ENCODE measurements at places on chromosomes 6 and 20.

DNA sequence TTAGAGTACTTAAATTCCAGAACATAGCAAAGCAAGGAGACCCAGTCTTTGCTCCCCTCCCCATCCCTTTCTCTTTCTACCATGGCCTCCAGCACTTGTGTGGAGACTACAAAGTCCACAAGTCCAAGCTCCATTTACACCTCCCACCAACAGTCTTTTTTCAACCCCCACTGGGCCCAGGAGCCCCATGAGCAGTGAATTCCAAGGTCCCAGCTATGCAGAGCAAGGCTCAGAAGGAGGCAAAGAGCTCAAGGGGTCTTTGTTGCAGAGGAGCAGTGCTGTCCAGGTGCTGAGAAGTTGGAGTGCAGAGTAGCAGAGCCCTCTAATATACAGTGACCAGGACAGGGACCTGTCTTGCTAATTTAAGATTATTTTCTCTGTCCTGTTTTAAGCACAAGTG lies 9.0 kb downstream of the PAK5 start:
- DNase-seq, result no peak

DNA sequence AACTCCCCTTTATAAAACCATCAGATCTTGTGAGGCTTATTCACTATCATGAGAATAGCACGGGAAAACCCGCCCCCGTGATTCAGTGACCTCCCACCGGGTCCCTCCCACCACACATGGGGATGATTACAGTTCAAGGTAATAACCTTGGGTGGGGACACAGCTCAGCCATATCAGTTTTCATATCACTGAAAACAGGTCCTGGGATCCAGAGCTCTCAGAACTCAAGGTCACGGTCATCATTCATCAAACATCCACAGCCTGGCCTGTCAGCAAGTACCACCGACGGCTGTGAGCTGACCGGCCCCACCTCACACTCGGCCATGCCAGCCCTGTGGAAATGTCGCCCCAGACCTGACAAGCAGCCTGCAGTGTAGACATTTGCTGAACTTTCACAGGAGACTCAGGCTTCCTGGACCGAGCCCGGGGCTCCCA lies 14.1 kb upstream of the FRMD1 start:
- DNase-seq, result no peak

DNA sequence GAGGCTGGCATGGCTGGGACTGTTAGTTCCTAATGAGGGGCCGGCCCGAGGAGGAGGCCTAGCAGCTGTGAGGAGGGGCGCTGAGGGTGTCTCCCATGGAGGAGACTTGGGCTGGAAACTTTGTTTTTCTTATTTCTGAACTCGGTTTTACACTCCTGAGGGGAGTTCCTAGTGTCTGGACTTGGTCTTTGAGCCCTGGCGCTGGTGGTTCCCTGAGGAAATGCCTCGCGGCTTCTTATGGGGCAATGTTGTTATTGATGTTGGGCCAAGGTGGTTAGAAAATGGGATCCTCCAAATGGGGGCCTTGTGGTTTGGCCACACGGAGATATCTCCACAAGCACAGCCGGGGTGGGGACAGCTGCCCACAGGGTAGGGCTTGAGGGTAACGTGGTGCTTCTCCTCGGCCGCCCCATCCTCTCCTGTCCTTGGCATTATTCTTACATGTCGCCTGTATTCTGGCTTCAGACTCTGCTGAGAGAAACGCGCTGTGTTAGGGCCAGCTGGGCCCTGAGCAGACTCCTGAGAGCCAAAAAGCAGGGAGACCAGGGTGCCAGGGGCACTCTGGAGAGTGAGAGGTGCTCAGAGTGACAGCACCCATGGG lies 136.9 kb downstream of the FOXO3 start:
- DNase-seq, result no peak

- no peak for DNase-seq
Observed at GRCh38 chr6:107999341-107999740, 41.3 kb upstream of the SEC63 start.

DNA sequence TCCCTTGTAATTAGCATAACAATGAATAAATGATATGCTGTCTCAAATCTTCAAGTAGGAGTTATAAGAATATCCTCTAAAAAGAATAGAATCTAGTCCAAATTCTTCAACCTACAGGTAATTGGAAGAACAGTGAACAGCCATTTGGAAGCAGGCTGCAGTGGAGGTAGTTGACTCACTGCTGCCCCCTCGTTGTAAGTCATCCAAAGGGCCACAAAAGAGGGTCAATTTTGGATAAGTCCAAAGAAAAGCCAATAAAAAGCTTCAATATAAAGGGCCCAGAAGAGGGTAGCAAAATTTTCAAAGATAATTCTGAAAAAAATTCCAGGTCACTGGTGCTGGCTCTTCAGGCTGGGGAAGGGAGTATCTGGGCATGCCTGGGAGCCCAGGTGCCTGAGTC lies 60.8 kb upstream of the SSTR4 start:
- no peak for DNase-seq

- no peak for DNase-seq
Observed at GRCh38 chr20:58626051-58626450, 25.0 kb upstream of the STX16 start.

GRCh38 chr20:2713285-2713684 lies 20.7 kb downstream of the EBF4 start:
- no peak for DNase-seq

- no peak for DNase-seq
Observed at GRCh38 chr6:2030682-2031244, 214.6 kb downstream of the GMDS start.

DNA sequence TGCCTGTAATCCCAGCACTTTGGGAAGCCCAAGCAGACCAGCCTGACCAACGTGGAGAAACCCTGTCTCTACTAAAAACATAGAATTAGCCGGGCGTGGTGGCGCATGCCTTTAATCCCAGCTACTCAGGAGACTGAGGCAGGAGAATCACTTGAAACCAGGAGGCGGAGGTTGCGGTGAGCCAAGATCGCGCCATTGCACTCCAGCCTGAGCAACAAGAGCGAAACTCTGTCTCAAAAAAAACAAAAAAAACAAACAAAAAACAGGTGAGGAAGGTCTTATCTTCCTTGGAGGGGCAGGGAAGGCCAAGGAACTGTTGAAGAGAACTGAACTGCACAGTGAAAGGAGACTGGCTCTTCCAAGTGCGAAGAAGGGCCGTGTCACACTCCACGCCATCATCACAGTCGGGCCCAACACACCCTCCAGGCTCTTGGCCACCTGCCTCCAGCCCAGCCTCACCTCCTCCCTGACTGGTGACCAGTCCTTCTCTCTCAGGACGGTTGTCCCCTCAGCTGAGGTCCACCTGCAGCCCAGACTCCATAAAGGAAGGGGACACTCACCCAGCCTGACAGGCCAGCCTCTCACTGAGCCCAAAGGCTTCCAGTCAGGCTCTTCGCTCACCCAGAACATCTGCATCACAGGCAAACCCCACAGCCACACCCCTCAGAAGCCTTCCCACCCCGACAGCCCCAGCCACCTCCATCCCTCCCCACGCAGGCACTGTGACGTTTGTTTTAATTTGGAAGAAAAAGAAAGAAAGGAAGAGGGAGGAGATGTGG lies 4.1 kb downstream of the ZC3H12D start:
- DNase-seq, result no peak

DNA sequence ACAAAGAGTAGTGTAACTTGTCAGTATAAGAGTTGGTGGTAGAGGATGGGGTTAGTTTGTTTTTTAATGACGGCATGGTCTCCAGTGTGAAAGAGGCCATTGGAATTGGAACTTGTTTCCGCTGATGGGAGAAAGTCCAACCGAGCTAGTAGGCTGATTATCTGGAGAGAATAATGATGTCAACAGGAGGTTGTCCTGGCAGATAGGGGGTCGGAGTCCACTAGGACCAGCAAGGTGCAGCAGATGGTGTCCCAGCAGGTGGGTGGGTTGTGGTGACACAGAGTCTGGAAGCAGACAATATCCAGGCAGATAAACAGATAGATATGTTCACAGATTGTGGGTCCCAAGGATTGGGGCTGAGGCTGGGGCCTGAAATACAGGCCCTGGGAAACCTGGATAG lies 35.1 kb downstream of the PKIB start:
- no peak for DNase-seq

DNA sequence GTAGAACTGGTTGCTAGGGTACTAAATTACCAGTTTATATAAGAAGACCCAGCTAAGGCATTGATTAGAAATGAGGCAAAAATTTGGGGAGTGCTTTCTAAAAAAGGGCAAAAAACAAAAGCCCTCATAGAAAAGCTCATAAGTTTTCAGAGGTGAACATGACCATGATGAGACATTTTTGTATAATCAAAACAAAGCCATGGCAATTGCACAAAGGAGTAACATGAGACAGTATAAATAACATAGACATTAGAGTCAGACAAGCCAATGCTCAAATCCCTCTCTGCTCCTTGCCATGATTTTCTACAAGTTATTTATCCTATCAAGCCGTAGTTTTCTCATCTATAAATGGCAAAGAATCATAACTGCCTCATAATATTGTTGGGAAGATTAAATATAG lies 112.2 kb upstream of the ADTRP start:
- DNase-seq, result no peak

DNA sequence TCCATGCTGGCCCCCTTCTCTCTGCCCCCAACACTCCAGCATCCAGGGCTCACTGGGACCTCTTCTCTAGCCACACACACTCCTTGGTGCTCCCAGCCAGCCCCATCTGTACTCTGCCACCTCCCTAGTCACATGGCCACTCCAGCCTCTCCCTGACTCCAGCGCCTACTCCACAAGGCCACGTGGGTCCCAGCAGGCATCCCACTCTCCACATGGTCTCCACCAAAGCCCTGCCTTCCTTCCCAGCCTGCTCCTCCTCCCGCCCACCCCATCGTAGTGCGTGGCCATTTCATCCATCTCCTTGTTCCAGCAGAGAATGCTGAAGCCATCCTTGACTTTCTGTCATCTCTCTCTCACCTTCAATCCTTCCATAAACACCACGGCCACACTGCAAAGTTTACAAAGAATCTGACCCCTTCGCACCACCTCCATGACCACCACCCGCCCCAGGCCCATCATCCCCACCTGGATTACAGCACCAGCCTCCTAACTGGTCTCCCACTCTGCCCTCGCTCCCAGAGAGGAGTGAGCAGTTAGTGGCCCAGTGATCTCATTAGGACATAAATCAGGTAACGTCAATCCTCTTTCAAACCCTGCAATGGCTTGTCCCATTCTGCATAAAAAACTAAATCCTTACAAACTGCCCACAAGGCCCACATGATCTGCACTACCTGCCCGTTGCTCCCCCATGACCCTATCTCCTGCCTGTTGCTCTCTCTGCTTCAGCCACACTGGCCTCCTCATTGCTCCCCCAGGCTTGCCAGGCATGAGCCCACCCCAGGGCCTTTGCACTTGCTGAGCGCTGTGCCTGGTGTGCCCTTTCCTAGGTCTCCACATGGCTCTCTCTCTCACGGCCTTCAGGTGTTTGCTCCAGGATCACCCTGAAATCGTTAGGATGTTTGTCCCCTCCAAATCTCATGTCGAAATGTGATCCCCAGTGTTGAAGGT lies 96.2 kb downstream of the GRM4 start:
- no peak for DNase-seq

DNA sequence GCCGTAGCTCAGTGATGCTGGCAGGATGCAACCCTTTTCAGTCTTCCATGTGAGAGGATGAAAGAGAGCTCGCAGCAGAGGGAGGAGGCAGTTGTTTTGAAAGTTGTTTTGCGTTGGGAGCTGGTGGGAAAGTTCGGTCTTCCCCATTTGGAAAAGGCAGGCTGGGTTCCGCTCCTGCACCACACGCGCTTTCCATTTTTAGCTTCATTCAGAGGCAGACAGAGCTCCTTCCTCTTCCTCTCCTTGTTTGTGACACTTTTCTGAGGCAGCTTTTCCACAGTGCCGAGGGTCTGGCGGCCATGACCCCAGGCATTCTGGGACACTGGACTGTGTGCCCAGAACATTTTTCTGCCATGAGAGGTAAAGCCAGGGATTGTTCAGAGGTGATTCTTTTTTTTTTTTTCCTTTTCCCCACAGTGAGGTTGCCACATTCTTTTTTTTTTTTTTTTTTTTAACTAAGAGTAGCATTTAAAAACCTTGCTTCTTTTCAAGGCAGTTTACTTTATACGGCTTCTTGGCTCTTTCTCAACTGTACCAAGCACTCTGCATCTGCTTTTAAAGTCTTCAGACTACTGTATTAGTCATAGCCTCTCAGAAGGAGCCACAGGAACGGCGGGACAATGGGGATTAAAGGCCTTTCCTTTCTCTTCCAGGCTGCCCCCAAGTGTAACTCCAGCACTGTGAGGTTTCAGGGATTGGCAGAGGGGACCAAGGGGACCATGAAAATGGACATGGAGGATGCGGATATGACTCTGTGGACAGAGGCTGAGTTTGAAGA lies 1.6 kb downstream of the PRDM1 start:
- DNase-seq, result peak; percentile 53

GRCh38 chr6:43495409-43495941 lies 14.7 kb downstream of the LRRC73 start:
- DNase-seq, result no peak

- DNase-seq, result no peak
Observed at GRCh38 chr6:72922401-72922800, 300.5 kb downstream of the KCNQ5 start.

DNA sequence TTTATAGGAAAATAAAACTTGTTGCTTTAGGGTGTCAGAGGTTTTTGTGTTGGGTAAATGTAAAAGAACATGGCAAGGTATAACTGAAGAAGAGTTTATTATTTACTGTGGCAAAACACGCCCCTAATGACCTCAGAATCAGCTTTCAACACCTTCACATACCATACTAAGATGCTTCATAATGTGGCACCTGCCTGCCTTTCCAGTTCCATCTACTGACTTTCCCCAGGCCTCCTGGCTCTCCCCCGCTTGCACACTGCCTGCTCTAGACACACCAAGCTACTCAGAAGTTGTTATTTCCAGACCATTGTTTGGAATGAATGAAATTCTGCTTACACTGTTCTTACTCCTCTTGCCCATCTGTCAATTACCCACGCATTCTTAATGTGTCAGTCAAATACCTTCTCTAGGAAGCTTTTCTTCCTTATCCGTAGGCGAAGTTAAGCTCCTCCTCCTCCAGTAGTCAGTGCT lies 1.8 kb downstream of the TIAM2 start:
- no peak for DNase-seq

DNA sequence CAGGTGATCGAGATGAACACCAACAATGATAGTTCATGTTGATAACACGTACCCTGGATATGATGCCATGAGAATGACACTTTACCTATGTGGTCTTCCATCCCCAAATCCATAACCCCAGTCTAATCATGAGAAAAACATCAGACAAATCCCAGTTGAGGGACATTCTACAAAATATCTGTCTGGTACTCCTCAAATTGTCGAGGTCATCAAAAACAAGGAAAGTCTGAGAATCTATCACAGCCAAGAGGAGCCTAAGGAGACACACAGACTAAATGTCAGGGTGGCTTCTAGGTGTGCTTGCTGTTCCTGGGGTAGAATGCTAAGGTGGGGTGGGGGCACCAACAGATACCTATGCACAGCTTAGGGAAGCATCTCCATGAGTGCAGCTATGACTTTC lies 2.8 kb upstream of the RNF8 start:
- no peak for DNase-seq

GRCh38 chr20:23923891-23924435 lies 44.4 kb upstream of the CST5 start:
- no peak for DNase-seq

- peak; percentile 31 for DNase-seq
Observed at GRCh38 chr6:145749632-145750031, 14.3 kb upstream of the EPM2A start.

GRCh38 chr20:59827138-59828056 lies 106.0 kb downstream of the SYCP2 start:
- DNase-seq, result no peak

- no peak for DNase-seq
Observed at GRCh38 chr20:1835186-1836035, 59.8 kb upstream of the SIRPA start.
